Left kidney (tissue), 8 donors: ENCODE measurements at places on chromosomes 5 and 9. TPM values are rescaled to one million over a fixed set of nuclear protein-coding genes. Genes with fewer than 3 reads are reported as not detected.

The GPRIN1 gene
- 2.2 TPM for polyA plus RNA-seq

The OTP gene
- not detected for polyA plus RNA-seq

The NIM1K gene
- 0.43 TPM for polyA plus RNA-seq

The PHF24 gene
- polyA plus RNA-seq: 0.33 TPM

GRCh38 chr5:154593071-154593470, 115.0 kb upstream of the HAND1 start:
- no peak for DNase-seq

DNA sequence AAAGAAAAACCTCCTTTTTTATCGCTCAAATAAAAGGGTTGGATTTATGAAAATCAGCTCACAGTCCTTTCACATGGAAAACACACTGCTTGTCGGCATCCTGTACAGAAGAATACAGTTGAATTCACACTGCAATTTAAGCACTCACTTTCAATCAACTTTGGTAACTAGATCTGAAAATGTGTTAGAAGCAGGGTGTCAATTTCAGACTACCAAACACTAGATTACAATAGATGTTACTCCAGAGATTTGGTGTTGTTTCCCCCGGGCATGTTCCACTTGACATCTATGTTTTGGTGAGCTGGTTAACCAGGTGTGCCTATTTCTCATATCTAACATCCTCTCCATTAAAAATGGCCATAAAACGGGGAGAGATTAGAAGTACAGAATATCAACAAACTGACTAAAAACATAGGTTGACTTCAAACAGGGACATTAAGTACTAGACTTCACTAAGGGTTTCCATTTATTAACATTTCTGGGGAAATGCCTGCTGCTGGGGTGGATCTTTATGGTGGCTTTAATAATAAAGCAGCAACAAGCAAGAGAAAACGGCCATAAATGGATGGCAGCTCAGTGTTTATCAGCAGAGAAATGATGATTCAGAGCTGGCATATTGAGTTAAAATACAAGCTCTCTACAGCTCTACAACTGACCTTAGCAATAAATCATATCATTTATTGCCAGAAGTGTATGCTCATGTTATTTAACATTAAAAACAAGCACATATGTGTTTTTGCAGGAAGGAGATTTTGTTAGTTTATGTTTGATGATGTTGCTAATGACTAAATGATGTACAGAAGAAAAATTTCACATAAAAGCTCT, 158.8 kb downstream of the SLF1 start:
- DNase-seq: no peak

DNA sequence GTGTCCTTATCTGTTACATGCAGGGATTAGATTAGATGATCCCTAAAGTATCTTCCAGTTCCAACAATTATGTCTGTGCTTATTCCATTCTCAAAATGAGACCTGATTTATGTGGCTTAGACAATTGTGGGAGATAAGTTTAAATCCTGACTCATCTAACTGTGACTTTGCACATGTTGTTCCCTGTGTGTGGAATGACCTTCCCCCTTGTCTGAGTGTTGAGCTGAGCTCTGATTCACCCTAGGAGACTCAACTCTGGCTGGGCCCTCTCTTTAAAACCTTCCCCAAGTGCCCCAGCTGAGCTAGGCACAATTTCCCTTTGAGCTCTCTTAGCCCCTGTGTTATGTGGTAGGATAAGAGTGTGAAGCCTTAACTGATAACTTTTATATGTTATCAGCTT, 118.9 kb upstream of the ELL2 start:
- DNase-seq: no peak

DNA sequence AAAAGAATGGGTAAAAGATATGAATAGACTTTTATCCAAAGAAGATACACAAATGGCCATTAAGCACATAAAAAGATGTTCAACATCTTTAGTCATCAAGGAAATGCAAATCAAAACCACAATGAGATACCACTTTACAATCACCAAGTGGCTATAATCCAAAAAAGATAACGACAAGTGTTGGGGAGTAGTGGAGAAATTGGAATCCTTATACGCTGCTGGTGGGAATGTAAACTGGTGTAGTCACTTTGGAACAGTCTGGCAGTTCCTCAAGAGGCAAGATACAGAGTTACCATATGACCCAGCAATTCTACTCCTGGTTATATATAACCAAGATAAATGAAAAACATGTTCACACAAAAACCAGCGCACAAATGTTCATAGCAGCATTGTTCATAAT, 234.9 kb downstream of the SPATA31D1 start:
- no peak for DNase-seq

- DNase-seq: no peak
Measured at GRCh38 chr9:109857336-109857735, 77.3 kb downstream of the PALM2AKAP2 start.

DNA sequence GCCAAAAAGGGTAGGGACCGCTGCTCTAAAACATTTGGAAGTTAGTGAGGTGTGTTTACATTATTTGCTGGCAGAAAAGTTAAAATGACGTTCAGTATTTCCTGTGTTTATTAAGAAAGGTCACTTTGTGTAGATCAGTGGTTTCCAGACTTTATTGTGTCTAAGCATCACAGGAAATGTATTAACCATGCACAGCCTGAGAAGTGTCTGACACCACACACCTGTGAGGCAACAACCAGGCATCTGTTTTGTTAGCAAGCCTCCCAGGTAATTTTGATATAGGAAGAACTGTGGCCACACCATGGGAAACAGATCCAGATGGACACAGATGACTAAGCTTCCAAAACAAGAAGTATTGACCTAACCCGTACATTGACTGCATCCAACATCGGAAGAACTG, 12.0 kb downstream of the TTC1 start:
- no peak for DNase-seq

DNA sequence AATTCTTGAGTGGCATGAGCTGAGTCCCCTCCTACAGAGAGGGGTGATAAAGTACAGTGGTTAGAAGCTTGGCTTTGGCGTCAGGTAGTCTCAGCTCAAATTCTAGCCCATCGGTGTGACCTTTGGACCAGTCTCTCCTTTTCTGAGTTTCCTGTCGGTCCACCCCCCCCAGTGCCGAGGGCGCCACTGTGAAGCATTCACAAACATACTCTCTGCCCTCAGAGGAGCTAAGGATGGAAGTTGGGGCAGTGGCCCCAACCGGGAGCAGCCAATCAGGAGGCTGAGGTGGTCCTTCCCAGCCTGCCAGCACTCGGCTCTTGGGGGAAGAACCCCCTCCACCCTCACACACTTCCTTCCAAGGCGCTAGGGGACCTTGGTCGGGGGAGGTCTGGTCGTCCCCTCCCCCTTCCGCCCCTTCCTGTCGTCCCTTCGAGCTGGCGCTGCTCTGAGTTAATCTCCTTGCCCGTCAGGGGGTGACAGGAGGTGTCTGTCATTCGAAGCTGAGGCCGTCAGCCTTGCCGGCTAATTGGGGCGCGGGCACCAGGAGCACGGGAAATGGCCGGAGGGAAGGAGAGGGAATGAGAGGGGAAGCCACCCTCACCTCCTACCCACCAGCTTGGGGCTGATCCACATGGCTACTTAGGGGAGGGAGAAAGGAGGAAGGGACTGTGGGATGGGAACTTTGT, 53.0 kb downstream of the CXXC5 start:
- DNase-seq: no peak

DNA sequence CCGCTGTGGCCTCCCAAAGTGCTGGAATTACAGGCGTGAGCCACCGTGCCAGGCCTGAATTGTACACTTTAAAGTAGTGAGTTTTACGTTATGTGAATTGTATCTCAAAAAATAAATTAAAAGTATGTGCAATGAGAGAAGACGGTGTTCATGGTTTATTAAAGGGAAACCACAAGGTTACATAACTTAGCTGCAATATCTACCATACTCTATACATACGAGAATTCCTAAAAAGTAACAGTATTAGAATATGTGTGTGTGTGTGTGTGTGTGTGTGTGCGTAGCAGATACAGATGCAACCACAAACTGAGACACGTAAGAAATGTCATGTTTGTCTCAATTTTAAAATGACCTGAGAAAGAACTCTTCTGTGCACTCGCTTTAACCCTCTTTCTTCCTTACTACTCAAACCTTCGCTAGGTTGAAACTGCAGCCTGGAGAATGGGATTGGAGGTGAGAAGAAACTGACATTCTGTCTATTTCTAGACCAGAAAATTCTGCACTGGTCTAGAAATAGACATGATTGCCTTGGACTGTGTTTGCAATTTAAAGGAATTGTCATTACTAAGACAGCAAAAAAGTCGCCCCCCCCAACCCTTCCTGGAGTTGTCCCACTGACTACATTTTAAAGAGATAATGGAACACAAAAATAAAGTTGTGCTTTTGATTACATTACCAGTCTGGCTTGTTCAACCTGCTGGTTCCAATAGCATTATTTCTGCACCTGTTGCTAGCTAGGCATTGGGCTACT, 167.0 kb downstream of the RGS3 start:
- no peak for DNase-seq

DNA sequence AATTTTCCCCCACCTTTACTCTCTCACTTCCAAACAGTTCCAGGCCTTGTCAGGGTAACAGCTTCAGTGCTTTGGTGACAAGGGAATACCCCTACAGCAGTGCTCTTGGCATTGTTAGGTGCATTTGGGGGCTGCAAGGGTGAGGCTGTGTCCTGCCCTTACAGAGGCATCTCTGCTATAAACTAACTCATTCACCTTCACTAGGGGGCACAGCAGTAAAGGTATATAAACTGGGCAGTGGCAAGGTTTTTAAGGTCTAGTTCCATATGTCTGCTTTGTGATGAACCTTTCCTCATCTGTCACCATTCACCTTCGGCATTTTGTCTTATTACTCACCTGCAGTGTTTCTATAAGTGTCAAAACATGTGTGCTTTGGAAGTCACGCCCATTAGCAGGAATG, 79.1 kb upstream of the GPR151 start:
- no peak for DNase-seq

DNA sequence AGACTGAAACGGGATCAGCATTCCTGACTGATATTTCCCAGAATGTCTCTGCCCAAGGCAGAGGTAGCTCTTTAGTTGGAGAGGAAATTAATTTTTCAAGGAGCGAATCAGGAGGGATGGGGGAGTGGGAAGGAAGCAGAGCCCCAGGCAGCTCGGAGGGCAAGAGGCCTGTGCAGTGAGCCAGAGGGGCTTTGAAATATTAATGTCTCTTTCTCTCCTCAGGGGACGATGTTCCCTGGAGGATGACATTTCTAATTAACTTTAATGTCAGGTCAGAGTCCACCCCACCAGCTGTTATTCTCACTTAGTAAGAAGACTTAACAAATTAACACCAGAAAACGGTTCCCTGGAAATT, 45.6 kb downstream of the SLC6A7 start:
- DNase-seq: peak; percentile 54

DNA sequence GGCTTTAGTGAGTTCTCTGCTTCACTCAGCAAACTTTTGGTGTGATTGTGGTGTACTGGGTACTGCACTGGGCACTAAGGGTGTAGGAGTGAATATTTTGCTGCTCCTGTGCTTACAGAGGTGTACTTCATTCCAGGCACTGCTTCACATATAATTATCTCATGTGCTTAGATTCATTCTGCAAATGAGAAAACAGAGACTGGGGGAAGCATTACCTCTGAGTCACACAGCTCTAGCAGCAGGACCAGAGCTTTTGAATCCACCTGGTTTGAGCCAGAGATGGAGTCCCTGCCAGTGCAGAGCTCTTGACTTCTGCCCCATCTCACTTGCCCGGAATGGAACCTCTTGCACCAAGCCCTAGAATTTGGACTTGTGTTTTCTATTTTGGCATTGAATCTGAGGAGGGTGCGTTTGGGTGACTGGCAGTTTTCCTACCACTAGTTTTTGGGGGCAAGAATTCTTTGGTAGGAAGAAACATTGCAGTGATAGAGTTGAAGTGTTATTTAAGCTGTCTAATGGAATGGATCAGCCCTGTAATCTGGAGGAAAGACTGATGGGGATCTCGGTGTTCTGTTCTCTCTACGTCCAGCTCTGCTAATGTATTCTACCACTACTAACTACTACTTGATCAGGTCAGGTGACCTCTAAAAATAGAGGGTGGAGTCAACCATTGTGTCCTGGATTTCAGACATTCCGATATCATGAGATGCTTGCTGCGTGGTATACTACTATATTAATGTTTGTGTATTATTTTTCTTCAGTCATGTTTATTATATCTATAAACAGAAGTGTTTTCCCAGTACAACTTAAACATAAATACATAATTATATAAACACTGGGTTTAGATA, 2.5 kb downstream of the ARHGAP26 start:
- no peak for DNase-seq

GRCh38 chr9:27726244-27727081, 153.2 kb upstream of the C9orf72 start:
- peak; percentile 89 for DNase-seq

DNA sequence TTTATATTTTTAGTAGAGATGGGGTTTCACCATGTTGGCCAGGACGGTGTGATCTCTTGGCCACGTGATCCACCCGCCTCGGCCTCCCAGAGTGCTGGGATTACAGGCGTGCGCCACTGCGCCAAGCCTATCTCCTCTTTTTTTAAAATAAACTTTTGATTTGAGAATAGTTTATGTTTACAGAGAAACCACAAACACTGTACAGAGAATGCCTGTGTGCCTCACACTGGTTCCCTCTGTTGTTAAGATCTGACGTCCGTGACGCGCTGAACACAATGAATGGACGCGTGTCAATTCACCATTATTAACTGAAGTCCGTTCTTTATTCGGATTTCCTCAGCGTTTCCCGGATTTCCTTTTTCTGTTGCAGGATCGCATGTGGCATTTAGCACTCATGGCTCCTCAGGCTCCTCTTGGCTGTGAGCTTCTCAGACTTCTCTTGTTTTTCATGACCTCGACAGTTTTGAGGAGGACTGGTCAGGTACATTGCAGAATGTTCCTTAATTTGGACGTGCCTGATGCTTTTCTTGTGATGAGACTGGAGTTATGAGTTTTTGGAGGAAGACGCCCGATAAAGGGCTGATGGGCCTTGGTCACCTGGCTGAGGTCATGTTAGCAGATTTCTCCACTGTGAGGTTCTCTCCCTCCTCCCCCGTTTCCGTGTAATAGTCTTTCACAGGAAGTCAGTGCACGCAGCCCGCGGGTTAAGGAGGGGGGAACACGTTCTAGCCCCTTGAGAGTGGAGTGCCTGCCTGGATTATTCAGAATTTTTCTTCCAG, 69.6 kb downstream of the ANKRD33B start:
- no peak for DNase-seq

DNA sequence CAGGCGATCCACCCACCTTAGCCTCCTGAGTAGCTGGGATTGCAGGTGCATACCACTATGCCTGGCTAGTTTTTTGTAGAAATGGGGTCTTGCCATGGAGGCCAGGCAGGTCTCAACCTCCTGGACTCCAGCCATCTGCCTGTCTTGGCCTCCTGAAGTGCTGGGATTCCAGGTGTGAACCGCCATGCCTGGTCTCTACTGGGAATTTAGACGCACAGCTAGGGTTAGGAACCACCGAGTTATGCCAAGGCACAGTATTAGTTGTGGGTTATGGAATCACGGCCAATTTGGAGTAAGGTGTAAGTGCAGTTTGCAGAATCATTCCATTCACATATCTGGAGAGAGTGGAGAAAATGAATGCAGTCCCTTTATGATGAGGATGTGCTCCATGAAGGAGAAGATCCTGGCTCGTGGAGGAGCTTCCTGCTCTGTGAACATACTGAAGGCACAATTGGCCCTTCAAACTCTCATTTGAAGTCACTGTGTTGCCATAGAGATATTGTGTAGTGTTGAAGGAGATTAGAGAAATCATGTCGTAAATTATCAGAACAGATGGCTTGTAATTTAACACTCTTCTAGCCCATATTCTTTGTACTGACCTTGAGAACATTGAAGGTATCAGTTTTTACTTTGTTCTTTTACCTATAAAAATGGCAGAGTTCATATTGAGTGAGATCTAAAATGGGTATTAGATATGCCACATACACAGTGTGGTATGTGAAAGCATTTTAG, 18.8 kb downstream of the TRIO start:
- DNase-seq: no peak
